ENCODE measurements at places on chromosomes 11 and 22.

- DNase-seq = no peak
Measured at GRCh38 chr22:36244522-36245391, 5.4 kb upstream of the APOL2 start.

DNA sequence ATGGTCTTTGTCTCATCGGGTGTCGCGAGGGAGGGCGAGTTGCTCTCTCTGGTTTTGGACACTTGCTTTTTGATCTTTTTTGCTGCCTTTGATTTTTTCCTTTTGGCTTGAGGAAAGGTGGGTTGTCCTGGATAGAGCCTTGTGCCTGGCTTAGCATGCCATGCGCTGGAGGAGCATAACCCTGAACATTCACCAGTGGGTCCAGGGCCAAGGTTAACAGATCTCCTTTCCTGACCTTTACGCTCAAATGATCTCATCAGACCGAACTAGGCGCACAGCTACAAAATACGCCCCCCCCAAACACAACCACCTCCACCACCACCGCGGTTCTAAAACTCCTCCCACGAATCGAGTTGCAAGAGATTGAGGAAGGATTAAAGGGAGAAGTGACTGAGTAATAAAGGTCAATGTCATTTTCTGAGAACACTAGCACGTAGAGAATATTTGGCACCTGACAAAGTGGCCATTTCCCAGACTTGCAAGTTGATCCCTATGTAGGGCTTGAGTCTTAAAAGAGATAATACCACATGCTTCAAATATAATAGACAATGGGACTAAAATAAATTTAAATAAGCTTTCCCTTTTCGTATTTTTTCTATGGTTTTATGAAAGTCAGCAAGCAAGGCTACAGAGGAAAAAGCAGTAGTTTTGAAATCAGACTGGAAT is 48.7 kb upstream of the CADM1 start:
- DNase-seq = no peak

GRCh38 chr11:24819006-24819405 is 322.2 kb downstream of the LUZP2 start:
- DNase-seq = no peak

DNA sequence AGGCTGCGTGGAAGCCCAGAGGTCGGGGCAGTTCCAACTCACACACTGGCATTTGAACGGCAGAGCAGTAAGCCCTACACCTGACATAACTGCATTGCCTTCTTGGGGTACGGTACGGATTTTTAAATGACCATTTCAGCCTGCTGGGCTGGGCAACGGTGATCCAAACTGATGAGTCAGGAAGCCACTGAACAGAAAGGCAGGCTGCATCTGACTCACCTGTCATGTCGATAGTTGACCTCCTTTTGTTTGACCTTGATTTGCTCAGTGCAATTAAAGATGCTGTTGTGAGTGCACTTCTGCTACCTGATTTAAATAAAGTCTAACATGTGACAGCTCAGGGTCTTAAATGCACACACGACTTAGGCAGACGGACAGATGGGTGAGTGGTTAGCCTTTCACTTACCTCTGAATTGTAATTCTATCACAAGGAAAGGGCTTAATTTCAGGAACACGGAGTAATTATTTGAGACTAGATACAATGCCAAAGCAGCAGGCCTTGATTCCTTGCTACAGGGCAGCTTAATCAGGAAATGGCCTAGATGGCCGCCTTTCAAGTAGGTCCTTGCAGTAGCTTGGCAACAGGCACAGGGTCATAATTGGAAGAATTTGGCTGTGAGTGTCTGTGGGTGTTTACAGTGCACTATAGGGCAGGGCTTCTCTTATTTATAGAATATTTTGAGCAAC is 52.2 kb downstream of the BMAL1 start:
- DNase-seq = no peak

DNA sequence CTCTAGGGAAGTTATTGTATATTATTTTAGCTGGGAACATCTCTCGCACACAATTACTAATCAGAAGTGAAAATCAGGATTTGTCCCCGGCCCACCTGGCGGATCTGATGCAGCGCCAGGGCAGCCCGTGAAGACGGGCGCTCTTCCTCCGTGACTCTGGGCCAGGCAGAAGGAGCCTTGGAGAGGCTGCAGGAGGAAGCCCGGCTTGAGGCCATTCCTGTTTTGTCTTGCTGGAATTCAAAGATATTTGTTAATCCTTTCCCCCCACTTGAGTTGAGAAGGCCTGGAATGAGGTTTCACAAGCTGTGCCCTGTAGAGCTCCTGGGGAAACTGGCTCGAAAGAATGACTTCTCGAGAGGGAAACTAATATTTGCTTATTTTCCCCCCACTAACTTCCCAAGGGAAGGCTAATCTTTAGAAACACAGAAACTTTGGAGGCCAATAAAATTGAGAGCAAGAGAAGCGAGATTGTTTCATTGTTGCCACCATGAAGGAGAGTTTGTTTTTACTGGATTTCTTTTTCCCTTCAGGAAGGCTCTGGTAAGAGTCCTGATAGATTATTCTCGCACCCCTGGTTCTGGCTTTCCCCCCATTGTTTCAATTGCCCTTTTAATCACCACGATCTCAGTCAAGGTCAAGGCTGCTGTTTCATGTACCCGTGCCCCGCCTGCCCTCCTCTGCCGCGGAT is 92.8 kb upstream of the SEPTIN5 start:
- no peak for DNase-seq

DNA sequence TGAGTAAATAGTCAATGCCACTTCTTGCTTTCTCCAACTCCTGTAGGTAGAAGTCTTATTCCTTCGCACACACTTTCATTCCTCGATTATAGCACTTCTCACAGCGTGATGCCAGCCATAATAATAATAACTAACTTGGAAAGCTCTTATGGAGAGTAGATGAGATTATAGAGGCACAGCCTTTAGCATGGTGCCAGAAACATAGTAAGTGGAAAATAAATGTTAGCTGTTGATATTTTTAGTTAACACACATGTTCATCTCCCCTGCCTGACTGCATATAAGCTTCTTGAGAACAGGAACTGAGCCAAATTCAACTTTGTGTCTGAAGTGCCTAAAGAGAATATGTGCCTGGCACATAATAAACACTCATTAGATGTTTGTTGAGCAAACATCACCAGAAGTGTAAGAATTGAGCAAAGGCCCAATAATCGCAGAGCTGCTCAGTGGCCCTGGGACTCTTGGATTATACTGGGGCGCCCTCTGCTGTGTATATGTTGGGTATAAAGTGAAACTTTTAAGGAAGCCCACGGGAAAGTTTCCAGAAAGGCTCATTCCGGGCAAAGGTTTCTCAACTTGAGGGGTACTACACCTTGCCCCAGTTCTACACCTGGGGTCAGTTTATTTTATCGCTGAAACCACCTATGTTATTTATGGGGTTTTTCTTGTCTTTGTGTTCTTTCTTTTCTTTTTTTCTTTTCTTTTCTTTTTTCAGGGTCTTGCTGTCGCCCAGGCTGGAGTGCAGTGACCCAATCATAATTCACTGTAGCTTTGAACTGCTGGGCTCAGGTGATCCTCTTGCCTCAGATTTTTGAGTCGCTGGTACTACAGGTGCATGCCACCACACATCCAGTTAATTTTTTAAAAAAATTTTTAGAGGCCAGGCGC is 22.3 kb downstream of the SLN start:
- no peak for DNase-seq
